ENCODE measurements at places on chromosomes 1 and 21.

GRCh38 chr1:43454270-43455011 lies 710 bp upstream of the HYI start:
- peak; percentile 39 for DNase-seq

- DNase-seq: no peak
Observed at GRCh38 chr1:209260136-209260535, 323.4 kb upstream of the CAMK1G start.

DNA sequence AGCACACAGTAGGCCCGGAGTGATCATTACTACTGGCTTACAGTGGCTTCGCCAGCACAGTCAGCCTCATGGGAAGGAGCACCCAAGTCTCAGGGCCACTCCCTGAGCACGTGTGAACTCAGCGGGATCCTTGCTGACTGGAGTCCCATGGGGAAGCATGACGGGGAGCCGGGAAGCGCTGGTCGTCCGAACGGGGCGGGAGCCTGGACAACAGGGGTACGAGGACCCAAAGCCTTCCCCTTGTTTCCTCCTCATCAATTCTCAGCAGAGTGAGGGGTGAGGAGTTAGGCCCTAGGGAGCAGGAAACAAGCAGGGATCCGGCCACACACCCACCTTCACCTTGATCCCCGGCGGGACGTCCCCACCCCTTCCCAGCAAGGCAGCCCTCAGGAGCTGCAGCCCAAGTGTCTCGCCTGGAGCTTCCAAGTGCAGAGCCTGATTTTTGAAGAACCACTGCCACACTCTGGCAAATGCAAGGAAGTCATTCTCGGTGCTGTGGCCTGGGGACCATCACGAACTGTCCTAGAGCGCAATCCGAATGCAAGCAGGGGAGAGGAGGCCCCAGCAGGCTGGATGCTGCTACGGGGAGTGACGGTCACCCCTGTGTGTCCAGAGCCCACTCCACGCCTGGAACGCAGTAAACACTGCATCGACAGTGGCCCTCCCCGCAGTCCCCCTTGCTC lies 35.5 kb downstream of the TOMM20 start:
- DNase-seq: no peak

GRCh38 chr1:67833602-67833940 lies 304 bp upstream of the GNG12 start:
- no peak for DNase-seq

DNA sequence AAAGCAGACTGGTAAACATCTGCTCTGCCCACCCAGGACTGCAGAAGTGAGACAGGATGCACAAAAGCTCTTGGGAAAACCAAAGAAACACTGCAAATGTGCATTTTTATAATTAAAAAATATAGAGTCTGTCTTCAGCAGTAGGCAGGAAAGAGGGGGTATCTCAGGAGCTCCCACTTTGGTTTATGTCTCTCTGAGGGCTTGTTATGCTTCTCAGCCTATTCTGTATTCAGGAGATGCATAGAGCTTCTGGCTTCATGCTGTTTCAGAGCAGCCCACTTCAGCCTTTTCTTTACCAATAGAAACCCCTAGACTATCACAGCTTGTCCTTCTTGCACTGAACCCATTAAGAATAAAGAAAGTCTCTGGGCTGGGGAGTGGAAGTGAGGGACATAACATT lies 148.0 kb downstream of the ROR1 start:
- no peak for DNase-seq

GRCh38 chr1:3135073-3135702 lies 66.2 kb downstream of the PRDM16 start:
- DNase-seq: no peak

DNA sequence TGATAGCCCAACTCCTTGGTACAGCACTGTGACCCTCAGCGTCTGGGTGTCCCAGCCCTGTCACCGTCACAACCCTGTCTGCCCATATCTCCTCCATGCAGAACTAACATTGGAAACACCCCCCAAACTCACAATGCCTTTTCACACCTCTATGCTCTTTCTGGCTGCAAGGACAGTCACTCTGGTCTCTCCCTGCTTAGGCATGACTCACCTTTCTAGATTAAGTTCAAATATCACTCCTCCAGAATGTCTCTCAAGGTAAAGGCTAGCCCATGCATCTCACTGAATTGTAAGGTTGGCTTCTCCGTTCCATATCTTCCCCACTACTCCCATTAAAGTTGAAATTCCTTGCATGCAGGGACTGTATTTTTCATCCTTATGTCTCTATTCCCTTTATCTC lies 17.0 kb upstream of the CAPN8 start:
- DNase-seq: no peak

DNA sequence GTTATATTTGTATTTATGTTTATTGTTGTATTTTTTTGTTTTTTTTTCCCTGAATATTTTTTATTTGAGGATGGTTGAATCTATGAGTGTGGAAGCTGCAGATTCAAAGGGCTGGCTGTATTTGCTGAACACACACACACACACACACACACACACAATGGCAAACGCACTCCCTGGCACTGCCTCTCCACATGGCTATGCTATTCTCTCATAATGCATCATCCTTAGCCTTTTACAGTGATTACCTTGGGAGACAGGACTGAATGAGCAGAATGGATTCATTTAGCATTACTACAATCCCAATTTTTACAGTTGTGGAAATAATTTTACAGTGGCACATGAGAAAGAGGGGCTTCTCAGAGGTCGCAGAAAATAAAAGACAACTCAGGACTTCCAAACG lies 390.1 kb downstream of the PCP4 start:
- DNase-seq: no peak

- DNase-seq: no peak
Observed at GRCh38 chr1:223733898-223734852, 21.8 kb downstream of the CAPN2 start.

- no peak for DNase-seq
Observed at GRCh38 chr1:239816081-239816782, 275.5 kb upstream of the FMN2 start.

DNA sequence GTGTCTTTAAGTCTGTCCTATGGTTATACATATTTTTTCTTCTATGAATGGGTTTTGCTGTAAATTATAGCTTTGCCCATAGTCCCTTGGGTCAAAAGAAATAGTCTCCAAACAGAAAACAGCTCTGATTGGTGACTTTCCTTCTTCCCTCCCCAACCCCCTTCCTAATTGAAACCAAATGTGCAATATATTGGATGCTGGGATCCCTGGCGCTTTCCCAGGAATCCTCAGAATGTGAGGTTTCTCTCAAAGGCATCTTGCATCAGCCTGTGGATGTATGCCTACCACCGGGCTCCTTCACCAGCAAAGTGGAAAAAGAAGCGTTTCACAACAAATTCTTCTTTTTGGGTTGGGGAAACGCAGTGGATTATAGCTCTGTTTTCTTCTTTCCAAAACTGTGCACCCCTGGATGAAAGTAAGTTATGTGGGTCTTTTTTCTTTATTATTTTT lies at the start of gene DDR2:
DDR2 (plus strand) TSS at position 248 of the 450 bp plus-strand sequence. CDS start 86,600 bp downstream, outside the sequence.
- DNase-seq: no peak

DNA sequence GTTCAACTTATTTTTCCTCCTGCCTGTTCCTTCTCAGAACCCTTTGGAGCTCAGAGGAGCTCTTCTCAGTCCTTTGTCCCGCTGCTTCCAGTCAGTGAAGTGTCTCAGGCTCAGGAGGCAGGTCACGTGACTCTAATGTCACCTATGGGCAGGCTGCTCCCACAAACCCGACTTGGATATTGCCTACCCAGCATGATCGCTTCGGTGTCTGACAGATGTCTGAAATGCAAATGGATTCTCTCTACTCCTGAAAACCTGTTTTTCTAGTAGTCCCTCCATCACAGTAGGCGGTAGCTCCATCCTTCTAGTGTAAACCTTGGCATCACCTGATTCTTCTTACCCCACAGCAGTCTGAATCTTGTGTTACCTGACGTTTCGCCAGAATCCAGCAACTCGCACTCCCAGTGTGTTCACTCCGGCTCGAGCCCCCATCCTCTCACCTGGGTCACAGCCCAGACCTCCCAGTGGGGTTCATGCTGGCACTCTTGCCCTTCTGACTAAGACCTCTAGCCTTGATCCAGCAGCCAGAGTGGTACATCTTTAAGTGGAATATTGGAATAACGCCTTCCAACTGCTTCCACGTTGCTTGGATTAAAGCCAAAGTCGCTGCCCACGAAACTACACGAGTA lies 5.4 kb downstream of the PADI6 start:
- no peak for DNase-seq

DNA sequence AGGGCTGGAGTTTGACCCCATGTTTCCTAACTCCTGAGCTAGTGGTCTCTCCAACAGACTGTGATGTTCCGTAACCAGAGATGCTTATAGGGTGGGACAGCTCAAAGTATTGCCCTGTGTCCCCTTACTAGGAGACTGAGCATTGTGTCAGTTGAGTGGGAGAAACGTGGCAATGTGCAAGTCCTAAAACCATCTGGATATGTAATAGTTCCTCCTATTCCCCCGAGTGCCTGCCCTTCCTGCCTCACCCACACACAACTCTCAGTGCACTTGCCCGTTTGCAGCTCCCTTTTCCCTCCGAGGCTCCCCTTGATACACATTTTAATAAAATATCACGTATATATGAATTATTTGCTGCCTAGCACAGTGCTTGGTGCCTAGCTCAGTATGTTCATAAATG lies 3.4 kb downstream of the PIGV start:
- no peak for DNase-seq

DNA sequence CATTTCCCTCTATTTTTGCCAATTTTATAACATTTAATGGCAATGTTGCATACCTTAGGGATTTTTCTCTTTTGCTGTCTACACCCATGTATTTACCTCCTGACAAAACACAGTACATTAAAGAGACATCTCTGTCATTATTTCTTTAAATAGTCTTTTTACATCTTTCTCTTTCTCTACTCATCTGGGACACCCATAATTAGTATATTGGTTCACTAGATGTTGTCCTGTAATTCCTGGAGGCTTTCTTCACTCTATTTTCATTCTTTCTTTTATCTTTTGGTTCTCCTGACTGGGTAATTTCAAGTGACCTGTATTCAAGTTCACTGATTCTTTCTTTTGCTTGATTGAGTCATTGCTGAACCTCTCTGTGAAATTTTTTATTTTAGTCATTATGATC lies 74.3 kb downstream of the FCRL5 start:
- no peak for DNase-seq

DNA sequence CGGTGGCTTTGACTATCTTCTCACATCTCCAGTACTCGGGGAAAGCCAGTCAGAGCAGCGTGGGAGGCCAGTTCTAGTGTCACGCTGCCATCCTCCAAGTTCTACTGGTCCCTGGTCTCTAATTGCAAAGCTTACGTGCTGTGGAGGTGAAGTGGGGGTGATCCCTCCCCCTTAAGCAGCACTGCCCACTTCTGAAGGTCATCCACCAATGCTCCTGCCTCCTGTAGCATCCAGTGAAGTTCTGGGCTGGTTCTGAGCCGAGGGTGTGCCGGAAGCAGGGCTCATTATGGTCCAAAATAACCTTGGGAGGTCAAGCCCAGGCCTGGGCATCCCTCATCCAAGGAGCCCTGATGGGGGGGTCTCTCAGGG lies 95.0 kb downstream of the CD58 start:
- no peak for DNase-seq

GRCh38 chr1:87916965-87917364 lies 588.3 kb downstream of the LMO4 start:
- DNase-seq: no peak

GRCh38 chr1:218718977-218719376 lies 373.8 kb downstream of the TGFB2 start:
- DNase-seq: no peak

DNA sequence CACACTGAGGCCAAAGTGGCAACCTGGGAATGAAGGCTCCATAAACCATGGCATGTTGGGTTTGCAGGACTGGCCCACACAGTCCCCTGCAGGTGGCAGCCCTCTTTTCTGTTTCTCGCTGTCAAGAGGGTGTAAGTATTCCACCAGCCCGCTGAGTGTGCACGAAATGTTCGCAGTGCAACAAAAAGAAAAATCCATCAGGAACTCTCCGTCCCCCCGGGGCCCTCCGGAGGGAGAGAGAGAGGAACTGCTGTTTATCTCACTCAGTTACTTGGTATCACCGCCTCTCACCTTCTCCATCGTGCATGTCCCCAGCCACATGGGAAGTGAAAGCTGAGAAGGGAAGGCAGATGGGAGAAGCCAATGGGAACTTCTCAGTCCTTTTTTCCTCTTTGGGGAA lies 38.3 kb downstream of the NCF2 start:
- DNase-seq: no peak

DNA sequence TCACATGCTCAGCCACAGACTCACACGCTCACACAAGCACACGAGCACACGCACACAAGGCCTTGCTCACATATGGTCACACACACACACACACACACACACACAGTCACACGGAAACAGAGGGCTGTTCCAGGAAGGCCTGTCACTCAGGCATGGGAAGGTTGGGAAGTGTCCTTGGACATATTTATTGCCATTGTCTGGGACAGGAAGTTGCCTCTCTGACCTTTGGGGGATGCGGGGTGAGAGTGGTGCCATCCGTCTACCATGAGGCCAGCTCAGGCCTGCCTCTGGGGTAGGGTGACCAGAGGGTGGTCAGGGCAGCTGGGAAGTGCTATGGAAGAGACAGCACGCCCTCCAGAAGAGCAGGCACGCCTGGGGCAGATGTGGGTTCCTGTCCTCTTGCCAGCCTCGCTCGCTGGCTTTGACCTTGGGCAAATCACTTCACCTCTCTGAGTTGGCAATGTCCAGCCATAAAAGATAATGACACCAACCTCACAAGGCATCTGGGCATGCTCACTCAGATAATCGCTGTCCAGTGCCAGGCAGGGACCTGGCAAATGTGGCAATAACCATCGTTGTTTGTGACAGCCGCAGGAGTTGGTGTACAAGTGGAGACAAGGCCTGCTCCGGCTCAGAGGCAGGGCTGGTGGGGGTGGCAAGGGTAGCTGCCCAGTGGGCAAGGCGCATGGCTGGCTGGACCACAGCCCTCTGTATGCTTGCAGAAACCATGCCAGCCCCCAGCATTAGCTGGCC lies 8.0 kb upstream of the GUCA2A start:
- no peak for DNase-seq

DNA sequence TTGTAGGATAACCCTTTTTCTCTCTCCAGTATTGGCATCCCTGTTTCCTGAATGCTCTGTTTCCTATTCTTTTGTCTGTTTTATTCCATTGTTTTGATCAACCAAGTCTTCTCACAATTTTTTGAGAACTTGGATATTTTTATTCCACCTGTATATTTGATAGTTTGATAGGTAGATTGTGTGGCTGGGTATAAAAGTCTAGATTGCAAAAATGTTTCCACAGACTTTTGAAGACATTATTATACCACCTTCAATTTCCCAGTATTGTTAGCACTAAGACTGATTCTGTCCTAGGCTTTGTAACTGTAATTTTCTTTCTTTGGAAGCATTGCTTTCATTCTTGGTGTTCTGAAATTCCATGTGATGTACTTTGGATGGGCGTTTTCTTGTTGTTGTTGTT lies 9.6 kb upstream of the DNAJC11 start:
- DNase-seq: no peak

GRCh38 chr1:20262810-20263534 lies 27.7 kb upstream of the VWA5B1 start:
- no peak for DNase-seq
